ENCODE measurements at places on chromosomes 4 and X. TPM values are rescaled to one million over a fixed set of nuclear protein-coding genes. Genes with fewer than 3 reads are reported as not detected.

Gene NIPAL1
- 3.8 TPM for total RNA-seq

- no peaks in the 10 kb centered on the region for H3K27me3 ChIP-seq
- DNase-seq, result no peak
- no peak overlapping the region for H3K4me3 ChIP-seq
- H3K36me3 ChIP-seq, result no peaks in the 10 kb centered on the region
Measured at GRCh38 chrX:118049713-118050112, 66.9 kb downstream of the KLHL13 start.

- H3K4me3 ChIP-seq, result no peak overlapping the region
- no peaks in the 10 kb centered on the region for H3K4me1 ChIP-seq
- no peak for DNase-seq
- H3K27me3 ChIP-seq, result no peaks in the 10 kb centered on the region
- no peak overlapping the region for H3K27ac ChIP-seq
Measured at GRCh38 chr4:20590849-20591248, 109.4 kb upstream of the PACRGL start.

DNA sequence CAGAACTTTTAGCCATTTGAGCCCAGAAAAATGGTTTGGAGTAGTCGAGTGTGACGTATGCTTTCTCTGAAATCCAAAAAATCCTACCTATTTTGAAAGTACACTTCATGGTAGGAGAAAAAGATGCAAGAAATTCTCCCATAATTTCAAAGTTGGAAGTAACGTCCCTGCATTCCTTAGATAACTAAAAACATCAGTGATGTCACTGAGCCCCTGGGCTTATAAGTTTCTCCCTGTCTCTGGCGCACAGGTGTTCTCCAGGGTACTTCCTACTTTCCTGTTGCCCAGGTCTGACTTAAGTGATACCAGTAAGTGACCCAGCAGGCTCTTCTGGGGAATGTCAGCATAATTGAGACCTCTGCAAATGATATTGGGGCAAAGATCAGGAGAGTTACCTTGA is 90.5 kb upstream of the WDR1 start:
- no peak overlapping the region for H3K27ac ChIP-seq
- peaks cover 4% of the 10 kb centered on the region for H3K27me3 ChIP-seq
- H3K36me3 ChIP-seq, result no peaks in the 10 kb centered on the region
- H3K4me1 ChIP-seq, result no peaks in the 10 kb centered on the region
- no peak overlapping the region for H3K4me3 ChIP-seq

DNA sequence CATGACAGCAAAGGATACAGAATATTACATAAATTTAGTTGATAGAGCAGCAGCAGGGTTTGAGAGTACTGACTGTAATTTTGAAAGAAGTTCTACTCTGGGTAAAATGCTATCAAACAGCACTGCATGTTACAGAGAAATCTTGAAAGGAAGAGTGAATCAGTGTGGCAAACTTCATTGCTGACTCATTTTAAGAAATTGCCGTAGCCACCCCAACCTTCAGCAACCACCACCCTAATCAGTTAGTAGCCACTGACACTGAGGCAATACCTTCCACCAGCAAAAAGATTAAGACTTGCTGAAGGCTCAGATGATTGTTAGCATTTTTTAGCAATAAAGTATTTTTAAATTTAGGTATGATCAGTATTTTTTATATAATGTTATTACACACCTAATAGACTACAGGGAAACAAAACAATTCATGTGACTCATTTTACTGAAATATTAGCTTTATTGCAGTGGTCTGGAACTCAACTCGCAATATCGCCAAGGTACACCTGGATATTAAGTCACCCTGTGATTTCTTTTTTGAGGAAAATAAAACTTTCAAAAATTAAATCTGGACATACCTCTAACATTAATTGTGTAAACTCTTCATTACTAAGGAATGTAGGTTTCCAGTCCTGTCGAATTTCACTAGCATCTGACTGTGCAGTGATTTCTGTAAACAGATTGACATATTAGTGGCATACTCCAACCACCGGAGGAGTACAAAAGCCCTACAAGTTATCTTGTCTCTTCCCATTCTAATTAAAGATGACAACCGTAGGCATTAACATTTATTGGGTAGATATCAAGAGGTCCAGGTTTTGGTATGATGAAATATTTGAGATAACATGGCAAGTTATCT is 71.1 kb downstream of the CLOCK start:
- DNase-seq, result no peak
- H3K27ac ChIP-seq, result no peak overlapping the region
- H3K4me1 ChIP-seq, result peaks cover 9% of the 10 kb centered on the region
- peaks cover 27% of the 10 kb centered on the region for H3K36me3 ChIP-seq
